EH (cell line): ENCODE measurements at places on chromosomes 4 and X.
A peak's percentile ranks its signal among the peaks of the same experiment; 100 is the strongest.

DNA sequence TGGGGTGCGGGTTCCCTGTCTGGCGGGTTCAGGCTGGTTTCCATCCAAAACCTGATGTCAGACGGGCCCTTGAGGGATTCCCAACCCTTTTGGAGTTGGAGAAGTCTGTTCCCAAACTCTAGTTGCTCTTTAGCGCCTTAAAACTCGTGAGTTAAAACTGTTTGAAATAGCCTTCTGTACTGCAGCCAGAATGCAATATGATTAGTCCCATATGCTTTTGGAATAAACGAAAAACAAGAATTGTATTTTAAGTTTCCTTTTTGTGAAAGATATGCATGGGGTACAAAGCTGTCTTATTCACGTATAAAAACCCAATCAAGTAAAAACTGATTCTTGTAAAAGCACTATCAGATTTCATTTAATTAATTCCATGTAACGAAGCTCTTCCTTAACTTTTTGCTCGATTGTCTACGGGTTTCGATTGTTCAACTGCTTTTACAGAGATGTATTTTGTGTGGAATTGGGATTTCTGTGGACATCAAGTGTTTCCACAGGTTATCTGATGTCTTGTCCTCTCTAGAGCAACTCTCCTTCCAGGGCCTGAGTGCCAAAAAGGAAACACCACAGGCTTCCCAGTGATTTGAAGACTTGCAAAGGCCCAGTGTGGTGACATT, 49.5 kb downstream of the CLDN34 start:
- peak; percentile 31 for DNase-seq

DNA sequence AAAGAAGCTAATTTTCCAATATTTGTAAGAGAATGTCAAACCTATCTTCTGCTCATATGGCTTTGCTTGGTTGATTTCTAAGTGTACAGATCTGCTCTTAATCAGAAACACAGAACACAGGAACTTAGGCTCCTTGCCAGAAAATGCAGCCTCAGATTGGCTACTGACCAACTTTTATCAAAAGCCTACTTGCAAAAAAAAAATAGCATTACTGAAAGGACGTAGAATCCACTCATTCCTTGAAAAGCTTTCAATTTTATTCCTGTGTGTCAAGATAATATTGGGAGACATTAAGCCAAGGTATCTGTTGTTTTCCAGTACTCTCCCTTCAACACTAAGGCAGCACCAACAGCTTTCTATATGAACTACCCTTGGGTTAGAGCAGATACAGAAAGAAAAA, 127.6 kb upstream of the INTU start:
- peak; percentile 41 for DNase-seq

DNA sequence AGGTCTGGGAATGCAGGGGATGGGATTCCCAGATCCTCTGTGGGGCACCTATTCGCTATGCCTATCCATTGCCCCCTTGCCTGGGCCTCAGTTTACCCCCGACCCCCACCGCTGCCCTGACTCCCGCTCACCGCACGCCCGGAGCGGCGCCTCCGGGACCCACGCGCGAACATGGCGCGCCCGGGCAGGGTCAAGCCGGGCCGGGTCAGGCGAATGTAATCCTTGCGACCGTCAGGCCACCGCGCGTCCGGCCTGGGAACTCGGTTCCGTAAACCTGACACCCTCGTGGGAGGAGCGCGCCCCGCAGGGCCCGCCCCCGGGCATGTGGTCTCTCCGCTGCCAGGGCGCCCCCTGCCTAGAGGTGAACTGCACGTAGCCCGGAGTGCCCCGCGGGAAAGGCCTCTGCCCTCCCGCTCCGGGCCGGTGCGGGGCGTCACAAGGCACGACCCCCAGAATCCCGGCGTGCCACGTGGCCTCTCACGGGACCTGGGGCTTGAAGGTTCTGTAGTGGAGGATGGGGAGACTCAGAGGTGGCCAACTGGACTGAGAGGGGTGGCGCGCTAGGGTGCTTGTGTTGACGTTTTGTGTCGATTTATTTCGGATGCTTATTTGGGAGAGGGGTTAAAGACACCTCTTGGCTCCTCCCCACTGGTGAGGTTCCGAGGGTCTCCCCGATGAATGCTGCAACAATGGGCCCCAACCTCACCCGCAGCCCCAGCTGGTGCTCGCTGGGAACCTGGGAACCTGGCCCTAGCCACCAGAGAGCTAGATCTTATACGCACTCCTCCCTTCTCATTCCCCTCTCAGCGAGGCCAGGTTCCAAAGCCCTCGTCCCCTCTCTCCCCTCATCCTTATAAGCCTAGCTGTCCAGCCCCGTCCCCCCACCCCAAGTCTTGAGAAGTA, at the start of gene PRICKLE3:
Gene PRICKLE3, minus strand, starts transcription at position 249 of the 903 bp plus-strand sequence. Its CDS starts 76 bp downstream, at position 173.
- peak; percentile 70 for DNase-seq

DNA sequence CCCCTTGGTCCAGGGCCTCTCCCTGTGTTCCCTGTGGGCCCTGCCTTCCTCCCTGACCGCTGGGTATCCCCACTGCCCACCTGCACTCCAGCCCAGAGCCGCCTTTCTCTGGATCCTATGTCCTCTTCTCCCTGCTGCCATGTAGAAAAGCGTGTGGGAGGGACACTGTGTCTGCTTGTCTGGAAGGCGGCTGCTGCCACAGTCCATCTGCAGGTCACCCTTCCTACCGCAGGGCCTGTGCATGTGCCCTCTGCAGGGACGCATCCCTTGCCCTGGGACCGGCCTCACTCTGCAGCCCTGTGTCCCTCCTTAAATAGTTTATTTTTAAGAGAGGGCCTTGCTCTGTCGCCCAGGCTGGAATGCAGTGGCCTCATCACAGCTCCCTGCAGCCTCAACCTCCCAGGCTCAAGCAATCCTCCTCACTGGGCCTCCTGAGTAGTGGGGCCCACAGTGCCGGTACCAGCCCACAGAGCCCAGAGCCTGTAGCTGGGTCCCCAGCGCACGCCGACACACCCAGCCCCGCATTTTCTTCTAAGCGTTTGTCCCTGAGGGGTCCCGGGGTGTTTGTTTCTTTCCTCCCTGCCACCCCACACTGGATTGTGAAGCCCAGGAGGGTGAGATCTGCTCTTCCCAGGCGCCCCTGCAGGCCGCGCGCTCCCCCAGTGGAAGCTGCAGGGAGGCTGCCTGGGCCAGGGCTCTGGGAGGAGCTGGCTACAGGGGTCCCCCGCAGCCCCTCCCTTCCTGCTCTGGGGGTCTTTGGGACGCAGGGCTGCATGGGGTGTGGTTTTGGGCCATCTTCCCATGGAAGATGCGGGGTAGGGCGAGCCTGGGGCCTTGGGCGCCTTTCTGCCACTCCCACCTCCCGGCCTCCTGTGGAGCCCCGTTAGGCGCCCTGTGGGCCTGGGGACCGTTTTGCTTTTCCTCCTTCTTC, 12.8 kb upstream of the NAT8L start:
- DNase-seq: no peak

GRCh38 chr4:65170768-65171514, 499.3 kb downstream of the EPHA5 start:
- DNase-seq: no peak

DNA sequence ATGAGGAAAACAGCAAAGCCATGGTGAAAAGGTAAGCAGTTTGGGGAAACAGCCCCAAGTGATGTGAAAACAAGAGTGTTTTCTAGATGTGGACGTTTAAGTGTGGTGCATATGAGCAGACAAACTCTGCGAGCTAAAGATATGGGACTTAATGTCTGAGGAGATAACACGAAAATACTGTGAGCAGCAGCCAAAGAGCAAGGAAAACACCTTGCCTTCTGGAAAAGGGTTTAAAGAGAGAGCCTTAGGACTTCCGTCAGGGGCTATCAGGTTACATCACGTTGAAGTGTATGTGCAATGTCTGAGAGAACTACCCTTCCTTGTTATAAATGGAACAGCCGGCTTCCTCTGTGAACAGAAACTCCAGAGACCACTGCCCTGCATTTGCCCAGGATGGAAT, 54.2 kb downstream of the LEF1 start:
- no peak for DNase-seq

GRCh38 chr4:99715286-99715685, 57.7 kb upstream of the C4orf54 start:
- no peak for DNase-seq

- DNase-seq: peak; percentile 65
Measured at GRCh38 chrX:67574696-67575095, 30.9 kb downstream of the AR start.
